Cardiac muscle cell (in vitro differentiated cells and primary cell): ENCODE measurements at places on chromosomes 13 and 19. TPM values are rescaled to one million over a fixed set of nuclear protein-coding genes. Genes with fewer than 3 reads are reported as not detected.

DNA sequence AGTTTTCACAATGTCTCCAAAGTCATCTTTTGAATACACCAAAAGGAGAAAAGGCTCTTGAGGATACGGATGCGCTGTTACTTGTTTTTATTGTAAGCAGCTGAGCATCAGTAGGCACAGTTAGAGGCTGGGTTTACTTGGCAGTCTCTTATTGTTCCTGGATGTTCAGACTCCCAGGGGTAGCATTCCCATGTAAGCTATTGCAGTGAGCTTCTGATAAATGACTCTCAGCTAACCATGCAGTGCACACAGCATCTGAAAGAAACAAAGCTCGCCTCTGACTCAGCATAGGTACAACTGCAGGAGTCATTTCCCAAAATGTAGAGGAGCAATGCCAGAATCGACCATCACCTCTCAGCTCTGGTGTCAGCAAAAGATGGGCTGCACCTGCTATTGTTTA lies 84.8 kb downstream of the DCT start:
- no peak for DNase-seq

KIR2DL1 gene
- not detected in 2 replicates for total RNA-seq

CDX2 gene
- not detected in 2 replicates for total RNA-seq

DNA sequence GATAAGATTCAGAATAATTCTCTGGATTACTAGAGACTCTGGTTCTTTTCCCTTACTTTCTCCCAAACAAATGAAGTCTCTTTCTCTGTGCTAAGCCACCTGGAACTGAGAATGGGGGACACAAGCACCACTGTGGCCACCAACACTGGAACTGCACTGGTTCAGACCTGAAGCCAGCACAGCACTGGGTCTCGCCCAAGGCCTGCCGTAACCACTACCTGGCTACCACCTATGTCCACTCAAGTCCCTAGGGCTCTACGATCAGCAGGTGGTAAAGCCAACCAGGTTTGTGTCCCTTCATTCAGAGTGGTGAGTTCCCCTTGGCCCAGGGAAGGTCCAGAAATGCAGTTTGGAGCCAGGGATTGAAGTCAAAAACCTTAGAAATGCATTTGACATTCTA lies 626.2 kb downstream of the DIAPH3 start:
- DNase-seq: no peak

- no peak for DNase-seq
Observed at GRCh38 chr19:30402436-30403202, 30.4 kb downstream of the ZNF536 start.

DNA sequence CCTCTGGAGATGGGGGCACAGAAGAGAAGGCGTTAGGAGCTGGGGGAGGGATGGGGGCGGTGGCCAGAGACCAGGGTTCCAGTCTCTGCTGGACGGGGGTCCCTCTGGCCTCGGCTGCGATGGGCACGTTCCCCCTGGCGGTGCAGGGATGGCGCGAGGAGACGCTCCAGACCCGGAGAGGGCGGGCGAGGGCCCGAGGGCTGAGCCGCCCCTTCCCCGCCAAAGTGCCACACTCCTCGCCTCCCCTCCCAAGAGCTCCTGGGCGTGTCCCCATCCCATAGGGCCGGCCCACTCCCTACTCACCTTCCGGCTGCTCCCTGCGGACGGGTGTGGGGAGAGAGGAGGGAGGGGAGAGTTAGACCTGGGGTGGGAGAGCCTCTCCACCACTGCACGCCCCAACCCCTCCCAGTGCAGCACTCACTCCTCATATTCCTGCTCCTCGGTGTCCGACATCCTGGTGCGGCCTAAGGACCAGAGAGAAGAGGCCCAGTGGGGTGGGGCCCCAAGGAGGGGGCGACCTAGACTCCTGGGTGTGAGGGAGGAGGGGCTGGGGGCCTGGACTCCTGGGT lies 2.2 kb downstream of the TNNT1 start:
- no peak for DNase-seq

DNA sequence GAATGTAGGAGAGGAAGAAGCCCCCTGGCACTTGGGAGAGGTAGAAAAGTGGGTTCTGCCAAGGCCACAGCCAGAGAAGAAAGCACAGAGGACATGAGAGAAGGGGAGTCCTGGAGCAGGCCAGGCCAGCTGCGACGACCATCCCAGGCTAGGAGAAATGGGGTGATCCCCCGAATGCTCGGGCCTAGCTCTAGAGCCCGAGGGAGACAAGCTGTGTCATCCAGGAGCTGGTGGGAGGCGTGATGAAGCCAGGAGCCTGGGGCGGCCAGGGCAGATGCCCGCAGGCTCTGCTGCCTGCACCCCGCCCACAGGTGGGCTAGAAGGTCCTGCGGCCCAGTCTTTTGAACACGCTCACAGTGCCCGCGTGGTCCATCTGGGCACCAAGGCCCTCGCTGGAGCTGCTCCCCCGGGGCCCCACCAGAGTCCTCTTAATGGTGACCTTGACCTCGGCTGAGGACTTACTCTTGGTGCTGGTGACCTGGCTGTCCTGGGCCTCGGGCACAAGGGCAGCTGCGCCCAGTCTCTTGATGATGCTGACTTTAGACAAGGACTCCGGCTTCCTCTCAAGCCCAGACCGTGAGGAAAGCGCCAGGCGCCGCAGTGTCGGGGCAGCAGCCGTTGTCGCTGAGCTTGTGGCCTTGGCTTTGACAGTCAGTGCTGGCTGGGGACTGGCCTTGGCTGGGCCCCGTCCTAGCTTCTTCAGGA lies 26.5 kb downstream of the C19orf47 start:
- no peak for DNase-seq

DNA sequence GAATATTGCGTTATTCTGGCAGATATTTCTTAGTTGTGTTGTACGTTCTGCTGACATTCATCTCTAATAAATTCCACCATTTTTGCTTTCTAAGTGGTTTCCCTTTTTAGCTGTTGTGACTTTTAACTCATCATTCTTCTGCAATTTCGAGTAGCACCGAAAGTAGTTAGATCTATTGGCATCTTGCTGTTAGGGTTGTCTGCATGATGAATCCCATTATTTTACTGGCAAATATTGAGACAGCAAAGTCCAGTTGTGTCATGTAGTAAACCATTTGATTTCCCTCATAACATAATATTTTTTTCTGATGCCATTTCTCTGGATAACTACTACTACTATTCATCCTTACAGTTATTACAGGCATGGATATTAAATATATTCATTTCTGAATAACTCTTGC lies 143.9 kb downstream of the SLITRK1 start:
- DNase-seq: no peak

DNA sequence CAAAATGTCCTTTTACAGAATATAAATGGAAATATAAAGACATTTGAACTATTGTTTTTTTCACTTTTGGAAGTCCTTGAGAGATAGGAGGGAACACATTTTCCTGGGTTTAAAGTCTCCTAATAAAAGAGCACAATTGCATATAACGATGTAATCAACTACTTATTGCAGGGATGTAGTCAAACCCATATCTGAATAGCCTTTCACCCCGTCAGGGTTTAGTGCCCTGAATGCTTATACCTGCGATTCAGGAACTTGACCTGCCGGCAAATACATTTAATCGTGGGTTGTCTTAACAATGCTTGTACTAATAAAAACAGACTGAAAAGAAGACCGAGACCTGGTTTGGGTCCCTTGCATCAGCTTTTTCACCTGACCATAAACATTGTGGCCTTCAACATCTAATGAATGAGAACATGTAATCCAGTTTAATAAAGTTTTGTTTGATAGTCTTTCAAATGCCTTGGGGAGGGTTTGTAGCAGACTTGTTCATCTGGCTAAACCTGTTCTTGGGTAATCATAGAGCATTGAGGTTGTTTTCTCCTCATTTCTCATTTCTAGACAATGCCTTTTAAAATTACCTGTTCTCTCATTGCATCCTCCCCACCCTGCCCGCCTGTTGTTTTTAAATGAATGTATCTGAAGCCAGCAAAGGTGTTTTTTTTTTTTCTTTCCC lies 7.0 kb downstream of the KLF5 start:
- DNase-seq: no peak

GPR12 gene
- not detected in 2 replicates for total RNA-seq

LIM2 gene
- total RNA-seq: not detected in 2 replicates

GRCh38 chr13:113792236-113792770 lies 33.3 kb downstream of the TMEM255B start:
- DNase-seq: no peak

DNA sequence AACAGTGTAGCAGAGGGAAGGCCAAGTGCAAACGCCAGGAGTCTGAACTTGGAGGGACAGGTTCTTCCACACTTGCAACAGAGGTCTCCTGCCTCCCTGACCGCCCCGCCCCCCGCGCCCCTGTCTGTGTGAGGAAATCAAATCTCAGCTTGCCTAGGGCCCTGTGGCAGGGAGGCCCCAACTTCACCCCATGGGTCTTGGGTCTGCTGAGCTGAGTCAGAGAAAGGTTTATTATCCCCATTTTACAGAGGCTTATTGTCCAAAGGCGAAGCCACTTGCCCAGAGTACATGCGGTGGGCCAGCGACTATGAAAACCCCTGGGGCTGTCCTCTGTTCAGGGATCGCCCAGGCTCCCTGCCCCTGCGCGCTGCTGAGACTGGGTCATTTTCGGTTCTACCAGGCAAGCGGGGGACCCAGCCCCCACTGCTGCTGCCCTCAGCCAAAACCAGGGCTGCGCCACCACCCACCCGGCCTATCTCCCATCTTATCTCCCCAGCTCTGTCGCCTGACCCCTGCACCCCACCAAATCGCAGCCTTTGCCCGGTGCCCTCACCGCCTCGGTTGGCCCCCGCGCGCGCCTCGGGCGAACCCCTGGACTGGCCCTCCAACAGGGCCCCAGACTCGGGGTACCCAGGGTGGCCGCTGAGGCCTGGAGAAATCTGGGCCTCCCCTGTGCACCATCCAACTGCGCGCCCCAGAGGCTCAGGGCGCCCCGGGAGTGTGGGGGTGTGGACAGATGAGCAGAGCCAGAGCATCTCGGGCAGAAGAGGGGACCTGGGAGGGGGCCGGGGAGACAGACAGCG lies 850 bp upstream of the CERS4 start:
- DNase-seq: peak; percentile 6

TGFBR3L gene
- total RNA-seq: 0.46 and 3.2 TPM in 2 replicates

GRCh38 chr13:45289936-45290563 lies 50.9 kb downstream of the TPT1 start:
- DNase-seq: no peak

DNA sequence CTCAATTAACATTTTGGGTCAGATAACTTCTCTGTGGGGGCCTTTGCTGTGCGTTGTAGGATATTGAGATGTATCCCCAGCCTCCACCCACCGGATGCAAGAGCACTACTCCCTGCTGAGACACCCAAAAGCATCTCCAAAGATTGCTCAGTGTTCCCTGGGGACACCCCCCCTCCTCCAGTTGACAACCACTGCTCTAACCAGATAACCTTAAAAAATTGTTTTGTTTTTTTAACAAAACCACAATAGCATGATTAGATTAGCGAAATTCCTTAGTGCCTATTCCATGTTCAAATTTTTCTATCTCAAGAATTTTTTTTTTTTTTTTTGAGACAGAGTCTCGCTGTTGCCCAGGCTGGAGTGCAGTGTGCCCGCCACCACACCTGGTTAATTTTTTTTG lies 2.6 kb upstream of the EPN1 start:
- peak; percentile 50 for DNase-seq

GRCh38 chr13:109949397-109949796 lies 163.0 kb upstream of the IRS2 start:
- DNase-seq: no peak

- DNase-seq: peak; percentile 59
Observed at GRCh38 chr19:2171349-2172145, 7.8 kb downstream of the DOT1L start.

DNA sequence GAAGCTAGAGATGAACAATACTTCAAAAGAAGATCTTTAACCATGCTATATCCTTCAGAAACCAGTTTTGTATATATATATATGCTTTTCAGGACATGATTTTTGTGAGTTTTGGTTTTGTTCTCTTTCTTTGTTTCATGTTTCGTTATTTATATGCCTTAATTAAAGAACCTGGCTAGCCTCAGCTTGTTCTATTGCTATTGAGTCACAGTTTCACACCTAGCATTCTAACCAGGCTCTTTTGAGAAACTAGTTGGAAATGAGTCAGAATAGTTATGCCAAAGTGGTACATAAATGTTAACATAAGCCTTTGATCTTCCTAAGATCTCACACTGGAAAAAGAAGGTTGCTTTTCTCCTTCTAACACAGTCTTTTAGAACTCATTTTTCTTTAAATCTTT lies 1925.2 kb downstream of the OLFM4 start:
- DNase-seq: no peak

- DNase-seq: no peak
Observed at GRCh38 chr13:55571237-55571867, 1569.4 kb upstream of the PRR20A start.

GAS6 gene
- total RNA-seq: 109 and 112 TPM in 2 replicates

GRCh38 chr19:45265375-45265774 lies 14.3 kb downstream of the MARK4 start:
- no peak for DNase-seq

GRCh38 chr19:5314012-5314906 lies 26.4 kb downstream of the PTPRS start:
- DNase-seq: peak; percentile 25

DNA sequence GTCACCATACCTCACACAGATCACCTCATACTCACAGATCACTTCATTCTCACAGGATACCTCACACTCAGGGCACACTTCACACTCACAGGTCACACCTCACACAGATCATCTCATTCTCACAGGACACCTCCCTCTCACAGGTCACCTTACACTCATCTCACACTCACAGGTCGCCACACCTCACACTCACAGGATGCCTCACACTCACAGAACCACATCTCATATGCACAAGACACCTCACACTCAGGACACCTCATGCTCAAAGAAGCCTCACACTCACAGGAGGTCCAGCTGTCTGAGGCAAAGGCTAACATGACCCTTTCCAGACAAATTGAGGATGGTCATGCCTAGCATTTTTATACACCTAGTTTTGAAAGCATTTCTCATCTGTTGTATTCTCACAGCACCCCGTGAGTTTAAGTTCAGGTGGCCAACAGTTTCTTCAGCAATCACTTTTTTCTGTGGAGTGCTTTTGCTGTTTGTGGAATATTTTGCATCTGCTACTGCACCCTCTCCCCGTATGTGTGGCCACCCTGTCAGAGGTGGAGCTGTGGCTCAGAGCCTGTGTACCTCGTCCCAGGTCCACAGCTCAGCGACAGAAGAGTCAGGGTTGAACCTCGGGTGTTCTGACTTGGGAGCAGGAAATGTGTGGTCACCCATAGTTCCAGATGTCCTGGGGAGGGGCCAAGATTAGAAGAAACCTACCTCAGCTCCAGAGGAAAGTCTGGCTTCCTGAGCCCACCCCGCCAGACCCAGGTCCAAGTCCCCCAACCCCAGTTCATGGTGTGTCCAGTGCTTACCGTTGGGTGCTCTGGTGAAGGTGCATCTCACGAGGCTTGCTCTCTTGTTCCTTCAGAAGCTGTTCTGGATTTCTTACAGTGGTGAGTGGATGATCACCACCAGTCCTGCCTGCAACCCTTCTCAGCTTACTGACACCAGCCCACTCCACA lies 7.6 kb downstream of the F7 start:
- DNase-seq: no peak

DNA sequence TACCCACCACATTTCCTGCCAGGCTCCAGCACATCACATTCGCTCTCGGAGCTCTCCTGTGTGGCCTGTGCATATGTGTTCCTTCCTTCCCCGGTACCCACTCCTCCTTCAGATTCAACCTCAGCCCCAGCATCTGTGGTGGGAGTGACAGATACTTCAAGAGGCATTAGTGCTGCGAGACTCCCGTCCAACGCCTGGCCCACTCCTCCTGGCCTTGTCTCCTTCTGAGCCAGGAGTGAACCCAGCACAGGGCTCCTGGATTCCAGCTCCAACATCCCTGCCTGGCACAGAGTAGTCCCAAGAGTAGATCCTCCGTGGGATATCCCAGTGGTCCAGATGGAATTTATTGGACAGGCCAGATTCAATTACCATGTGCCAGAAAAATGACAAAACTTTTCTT lies 55.9 kb downstream of the SACS start:
- DNase-seq: no peak

- no peak for DNase-seq
Observed at GRCh38 chr13:98384739-98385138, 192.2 kb downstream of the STK24 start.

PSG7 gene
- total RNA-seq: not detected in 2 replicates

SPRY2 gene
- total RNA-seq: 67.8 and 73.1 TPM in 2 replicates
